Esophagus muscularis mucosa (tissue), 4 donors: ENCODE measurements at places on chromosomes 7 and 10. TPM values are rescaled to one million over a fixed set of nuclear protein-coding genes. Genes with fewer than 3 reads are reported as not detected.

- peak overlapping the region; percentile 60 for H3K27ac ChIP-seq
- H3K4me1 ChIP-seq, result peaks cover 34% of the 10 kb centered on the region
- peaks cover 60% of the 10 kb centered on the region for H3K27me3 ChIP-seq
- DNase-seq, result peak; percentile 90
- no peaks in the 10 kb centered on the region for H3K36me3 ChIP-seq
- peak overlapping the region; percentile 58 for H3K4me3 ChIP-seq
Observed at GRCh38 chr7:28955718-28956607, 2.2 kb downstream of the TRIL start.

- no peak overlapping the region for H3K27ac ChIP-seq
- H3K27me3 ChIP-seq, result no peaks in the 10 kb centered on the region
- no peaks in the 10 kb centered on the region for H3K36me3 ChIP-seq
- H3K4me1 ChIP-seq, result no peaks in the 10 kb centered on the region
- DNase-seq, result no peak
Observed at GRCh38 chr10:80927419-80928078, 389.8 kb downstream of the SH2D4B start.

- peaks cover 36% of the 10 kb centered on the region for H3K36me3 ChIP-seq
- DNase-seq, result no peak
- peak overlapping the region; percentile 41 for H3K27ac ChIP-seq
- no peak overlapping the region for H3K4me3 ChIP-seq
Observed at GRCh38 chr7:77316219-77316978, 99.8 kb downstream of the GSAP start.

GRCh38 chr10:99888622-99889021, 106.2 kb downstream of the ABCC2 start:
- peaks cover 74% of the 10 kb centered on the region for H3K36me3 ChIP-seq
- H3K27me3 ChIP-seq, result no peaks in the 10 kb centered on the region
- H3K27ac ChIP-seq, result no peak overlapping the region

DNA sequence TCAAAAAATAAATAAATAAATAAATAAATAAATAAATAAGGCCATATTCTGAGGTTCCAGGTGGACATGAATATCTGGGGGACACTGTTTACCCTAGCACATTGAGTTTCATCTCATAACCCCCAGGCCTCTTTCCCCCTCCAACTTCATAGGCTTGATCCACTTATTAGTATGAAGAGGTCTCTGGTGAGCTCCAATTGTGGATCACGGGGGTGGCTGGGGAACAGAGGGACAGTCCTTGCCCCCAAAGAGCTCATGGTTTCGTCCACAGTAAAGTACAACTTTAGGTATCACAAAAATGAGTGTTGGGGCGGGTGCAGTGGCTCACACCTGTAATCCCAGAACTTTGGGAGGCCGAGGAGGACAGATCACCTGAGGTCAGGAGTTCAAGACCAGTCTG, 93.4 kb upstream of the TNRC18 start:
- peaks cover 21% of the 10 kb centered on the region for H3K4me1 ChIP-seq
- H3K4me3 ChIP-seq, result no peak overlapping the region
- no peak overlapping the region for H3K27ac ChIP-seq
- DNase-seq, result no peak

DNA sequence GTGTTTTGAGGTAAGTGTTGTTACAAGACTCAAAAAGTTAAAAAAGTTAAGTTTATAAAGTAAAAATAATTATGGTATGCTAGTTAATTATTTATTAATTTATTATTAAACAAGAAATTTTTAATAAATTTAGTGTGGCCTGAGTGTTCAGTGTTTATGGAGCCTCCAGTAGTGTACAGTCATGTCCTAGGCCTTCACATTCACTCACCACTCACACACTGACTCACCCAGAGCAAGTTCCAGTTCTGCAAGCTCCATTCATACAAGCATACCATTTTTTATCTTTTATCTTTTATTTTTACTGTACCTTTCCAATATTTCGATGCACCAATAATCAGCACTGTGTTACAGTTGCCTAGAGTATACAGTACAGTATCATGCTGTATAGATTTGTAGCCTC, 381.2 kb upstream of the MGMT start:
- no peaks in the 10 kb centered on the region for H3K27me3 ChIP-seq
- no peaks in the 10 kb centered on the region for H3K36me3 ChIP-seq
- no peak overlapping the region for H3K27ac ChIP-seq
- no peaks in the 10 kb centered on the region for H3K4me1 ChIP-seq
- H3K4me3 ChIP-seq, result no peak overlapping the region
- DNase-seq, result no peak

PGAM1 gene
- total RNA-seq, result 328 TPM

DNA sequence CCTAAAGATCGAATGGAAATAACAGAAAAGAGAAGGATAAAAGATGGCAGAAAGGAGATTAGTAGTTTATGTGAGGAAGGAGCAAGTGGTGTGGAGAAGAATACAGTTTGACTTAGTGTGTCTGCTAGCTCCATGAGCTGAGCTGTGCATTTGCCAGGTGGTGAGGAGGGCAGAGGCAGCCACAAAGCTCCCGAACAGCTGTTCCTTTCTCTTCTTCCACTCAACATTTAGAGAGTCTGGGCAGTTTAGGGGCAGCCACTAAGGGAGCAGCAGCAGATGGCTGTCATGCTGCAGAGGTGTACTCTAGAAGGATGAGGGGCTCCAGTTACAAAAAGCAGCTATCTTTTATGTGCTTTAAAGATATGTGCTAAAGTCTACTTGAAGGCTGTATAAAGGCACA, 674.4 kb downstream of the GRM8 start:
- H3K4me1 ChIP-seq, result no peaks in the 10 kb centered on the region
- no peaks in the 10 kb centered on the region for H3K27me3 ChIP-seq
- H3K4me3 ChIP-seq, result no peak overlapping the region
- DNase-seq, result no peak

DNA sequence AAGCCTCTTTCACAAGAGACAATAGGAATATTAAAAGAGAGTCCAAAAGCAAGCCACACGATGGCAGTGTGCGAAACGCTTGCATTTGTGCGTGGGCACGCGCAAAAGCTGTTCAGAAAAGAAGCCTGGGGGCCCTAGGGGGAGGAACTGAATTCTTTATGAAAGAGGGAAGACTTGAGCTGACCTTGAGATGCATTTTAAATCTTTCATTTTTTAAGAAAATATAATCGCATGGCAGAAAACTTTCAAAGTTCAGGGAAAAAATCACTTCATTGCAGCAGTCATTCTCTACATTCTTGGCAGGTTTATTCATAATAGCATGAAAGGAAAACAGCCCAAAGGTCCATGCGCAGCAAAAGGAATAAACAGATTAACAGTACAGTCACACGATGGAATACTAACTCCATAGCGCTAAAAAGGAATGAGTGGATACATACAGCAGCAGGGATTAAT, 206.5 kb upstream of the PRKCQ start:
- peak; percentile 62 for DNase-seq
- no peaks in the 10 kb centered on the region for H3K27me3 ChIP-seq
- H3K4me1 ChIP-seq, result no peaks in the 10 kb centered on the region
- no peaks in the 10 kb centered on the region for H3K36me3 ChIP-seq
- H3K4me3 ChIP-seq, result peak overlapping the region; percentile 12
- H3K27ac ChIP-seq, result no peak overlapping the region

GRCh38 chr10:103111031-103111917, 81.8 kb downstream of the NT5C2 start:
- H3K27ac ChIP-seq, result peak overlapping the region; percentile 69
- H3K36me3 ChIP-seq, result no peaks in the 10 kb centered on the region
- no peaks in the 10 kb centered on the region for H3K27me3 ChIP-seq
- H3K4me1 ChIP-seq, result peaks cover 66% of the 10 kb centered on the region
- H3K4me3 ChIP-seq, result peak overlapping the region; percentile 9

CALD1 gene
- total RNA-seq, result 2,237 TPM

DNA sequence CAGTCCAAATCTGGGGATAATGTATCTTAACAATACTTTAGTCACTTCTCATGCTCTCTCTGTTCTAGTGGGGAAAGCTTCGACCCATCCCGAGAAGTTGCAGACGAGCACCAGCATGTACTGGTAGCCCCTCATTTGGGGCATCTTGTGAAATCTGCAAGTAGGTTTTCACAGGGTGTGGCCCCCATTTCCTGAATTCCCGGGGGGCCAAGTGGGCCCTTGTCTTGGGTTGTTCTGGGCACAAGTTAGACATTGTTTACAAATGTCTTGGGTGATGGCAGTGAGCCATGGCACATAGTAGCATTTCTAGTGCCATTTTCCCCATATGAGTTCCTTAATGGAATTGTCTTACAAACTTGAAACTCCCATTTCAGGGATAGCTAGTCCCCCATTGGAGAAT, 216.7 kb upstream of the KCND2 start:
- no peak for DNase-seq
- no peak overlapping the region for H3K4me3 ChIP-seq
- H3K4me1 ChIP-seq, result no peaks in the 10 kb centered on the region
- no peaks in the 10 kb centered on the region for H3K36me3 ChIP-seq
- H3K27me3 ChIP-seq, result no peaks in the 10 kb centered on the region

SLC18A3 gene
- 1.0 TPM for total RNA-seq

DNA sequence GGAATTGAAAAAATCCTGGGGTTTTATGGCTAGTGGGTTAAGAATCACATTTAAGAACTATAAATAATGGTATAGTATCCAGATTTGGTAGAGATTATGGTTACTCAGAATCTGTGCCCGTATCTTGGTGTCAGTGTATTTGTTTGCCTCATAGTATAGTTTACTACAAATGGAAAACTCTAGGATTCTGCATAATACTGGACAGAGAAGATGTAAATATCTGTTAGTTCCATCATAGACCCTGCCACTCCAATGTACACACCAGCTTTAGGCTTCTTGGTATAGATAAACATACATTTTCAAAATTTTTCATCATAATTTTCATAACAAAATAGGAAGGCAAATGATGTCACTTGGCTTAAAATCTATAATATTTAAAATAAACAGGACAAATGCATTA, 108.1 kb downstream of the CFTR start:
- no peaks in the 10 kb centered on the region for H3K27me3 ChIP-seq
- no peaks in the 10 kb centered on the region for H3K36me3 ChIP-seq
- H3K27ac ChIP-seq, result no peak overlapping the region
- DNase-seq, result no peak
